ENCODE measurements at places on chromosomes 16 and 17.
A peak's percentile ranks its signal among the peaks of the same experiment; 100 is the strongest.

DNA sequence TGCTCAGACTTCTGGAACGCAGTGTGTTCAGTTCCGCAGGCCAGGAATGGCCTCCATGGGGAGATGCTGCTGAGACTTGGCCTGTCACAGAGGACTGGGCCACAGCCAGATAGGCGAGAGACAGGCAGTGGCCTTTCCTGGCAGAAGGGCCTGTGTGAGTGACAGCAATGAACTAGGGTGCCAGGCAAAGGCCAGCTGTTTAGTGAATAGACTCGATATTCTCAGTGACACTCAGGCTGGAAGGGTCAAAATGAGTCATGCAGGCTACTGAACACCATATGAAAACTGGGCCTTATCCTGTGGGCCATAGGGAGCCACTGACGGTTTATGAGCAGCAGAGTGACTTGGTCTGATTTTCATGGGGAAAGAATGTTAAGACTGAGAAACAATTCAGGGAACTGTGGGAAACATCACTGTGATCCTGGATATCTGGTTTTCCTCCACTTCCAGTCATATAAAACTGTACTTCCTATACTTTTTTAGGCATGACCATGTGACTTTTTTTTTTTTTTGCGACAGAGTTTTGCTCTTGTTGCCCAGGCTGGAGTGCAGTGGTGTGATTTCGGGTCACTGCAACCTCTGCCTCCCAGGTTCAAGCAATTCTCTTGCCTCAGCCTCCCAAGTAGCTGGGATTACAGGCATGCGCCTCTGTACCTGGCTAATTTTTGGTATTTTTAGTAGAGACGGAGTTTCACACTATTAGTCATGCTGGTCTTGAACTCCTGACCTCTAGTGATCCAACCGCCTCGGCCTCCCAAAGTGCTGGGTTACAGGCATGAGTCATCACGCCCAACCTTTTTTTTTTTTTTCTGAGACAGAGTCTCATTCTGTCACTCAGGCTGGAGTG is 5.2 kb upstream of the NUBP1 start:
- DNase-seq: no peak

- DNase-seq: no peak
These were observed 60.5 kb downstream of the TRIM37 start for GRCh38 chr17:59046192-59046591.

GRCh38 chr16:4347010-4347409 is 4.1 kb downstream of the PAM16 start:
- DNase-seq: no peak

DNA sequence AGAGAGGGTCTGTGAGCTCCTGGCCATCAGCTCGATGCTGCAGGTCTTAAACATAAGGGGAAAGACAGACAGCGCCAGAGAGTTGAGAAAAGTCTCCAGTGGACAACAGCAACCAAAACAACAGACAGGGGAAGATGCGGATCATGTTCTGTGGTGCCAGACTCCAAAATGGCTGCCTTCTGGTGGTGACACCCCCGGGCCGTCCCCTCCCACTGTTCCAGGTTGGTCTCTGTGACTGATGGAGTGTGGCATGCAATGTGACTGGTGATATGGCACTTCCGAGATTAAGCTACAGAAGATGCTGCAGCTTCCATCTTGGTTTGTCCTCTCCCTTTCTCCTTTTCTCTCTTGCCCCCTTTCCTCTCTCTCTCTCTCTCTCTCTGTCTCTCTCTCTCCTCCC is 40.4 kb upstream of the RBFOX3 start:
- no peak for DNase-seq

- no peak for DNase-seq
These were observed 61.9 kb downstream of the MEAK7 start for GRCh38 chr16:84442416-84443145.

GRCh38 chr17:70298929-70299531 is 129.7 kb downstream of the KCNJ2 start:
- no peak for DNase-seq

GRCh38 chr17:51188271-51188833 is 22.1 kb downstream of the NME2 start:
- no peak for DNase-seq

DNA sequence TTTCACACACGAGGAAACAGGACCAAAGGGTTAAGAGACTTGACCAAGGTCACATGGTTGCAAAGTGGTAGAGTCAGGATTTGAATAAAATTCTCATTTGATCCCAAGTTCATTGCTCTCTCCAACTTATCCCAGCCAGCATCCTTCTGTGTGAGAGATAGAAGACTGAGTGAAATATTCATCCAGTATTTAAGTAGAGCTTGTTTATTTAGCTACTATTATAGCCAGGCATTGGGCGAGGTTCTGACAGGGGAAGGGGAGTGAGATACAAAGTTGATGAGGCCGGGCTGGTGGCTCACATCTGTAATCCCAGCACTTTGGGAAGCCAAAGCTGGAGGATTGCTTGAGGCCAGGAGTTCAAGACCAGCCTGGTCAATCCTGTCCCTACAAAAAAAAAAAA is 4.4 kb downstream of the ITGAL start:
- DNase-seq: no peak

DNA sequence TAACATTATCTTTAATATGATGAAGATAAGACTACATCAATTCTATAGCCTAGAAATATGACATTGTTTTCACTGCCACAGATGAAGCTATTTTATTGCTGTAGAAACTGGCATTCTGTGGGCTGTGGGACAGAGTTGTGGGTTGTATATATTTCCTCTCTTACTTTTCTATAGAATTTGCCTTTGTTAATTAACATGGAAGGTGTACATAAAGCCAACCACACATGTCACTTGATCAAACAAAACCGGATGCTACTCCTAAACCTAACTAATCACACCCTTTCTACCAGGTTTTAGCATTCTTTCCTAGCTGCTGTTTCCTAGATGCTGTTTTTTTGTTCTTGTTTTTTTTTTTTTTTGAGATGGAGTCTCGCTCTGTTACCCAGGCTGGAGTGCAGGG is 81.2 kb upstream of the ATP2A3 start:
- DNase-seq: no peak

DNA sequence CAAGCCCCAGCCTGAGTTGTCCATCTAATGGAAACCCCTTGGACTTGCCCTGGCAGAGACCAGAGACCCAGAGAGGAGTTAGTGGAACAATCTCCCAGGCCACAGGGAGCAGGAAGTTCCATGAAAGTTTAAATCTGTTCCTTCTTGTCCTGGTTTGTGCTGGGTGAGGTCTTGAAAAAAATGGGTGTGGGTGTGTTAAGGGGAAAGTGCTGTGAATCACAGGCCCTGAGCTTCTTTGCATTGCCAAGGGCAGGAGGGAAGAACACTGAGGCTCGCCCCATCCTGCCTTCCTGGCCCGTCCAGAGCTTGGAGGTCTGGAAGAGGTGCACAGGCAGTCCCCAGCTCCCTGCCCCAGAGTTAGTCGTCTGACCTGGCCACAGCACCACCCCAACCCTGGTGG is 2.3 kb downstream of the ADORA2B start:
- no peak for DNase-seq

DNA sequence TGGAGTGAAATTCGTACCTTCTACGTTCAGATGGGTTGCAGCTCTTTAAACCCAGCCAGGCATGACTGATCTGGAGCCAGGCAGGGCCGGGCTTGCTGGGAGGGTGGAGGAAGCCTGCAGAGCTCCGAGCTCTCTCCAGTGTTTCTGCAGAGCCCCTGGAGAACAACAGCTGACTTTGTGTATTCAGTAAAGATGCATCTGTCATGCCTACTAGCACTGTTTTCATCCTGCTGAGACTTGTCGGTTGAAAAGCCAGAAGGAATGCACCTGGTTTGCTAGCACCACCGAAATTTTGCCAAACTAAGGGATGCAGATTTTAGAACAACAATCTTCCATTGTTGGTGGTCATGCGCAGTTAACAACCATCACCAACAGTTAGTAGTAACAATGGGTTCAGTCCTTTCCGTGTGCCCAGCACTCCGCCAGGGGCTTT is 22.4 kb upstream of the SCNN1B start:
- peak; percentile 75 for DNase-seq

DNA sequence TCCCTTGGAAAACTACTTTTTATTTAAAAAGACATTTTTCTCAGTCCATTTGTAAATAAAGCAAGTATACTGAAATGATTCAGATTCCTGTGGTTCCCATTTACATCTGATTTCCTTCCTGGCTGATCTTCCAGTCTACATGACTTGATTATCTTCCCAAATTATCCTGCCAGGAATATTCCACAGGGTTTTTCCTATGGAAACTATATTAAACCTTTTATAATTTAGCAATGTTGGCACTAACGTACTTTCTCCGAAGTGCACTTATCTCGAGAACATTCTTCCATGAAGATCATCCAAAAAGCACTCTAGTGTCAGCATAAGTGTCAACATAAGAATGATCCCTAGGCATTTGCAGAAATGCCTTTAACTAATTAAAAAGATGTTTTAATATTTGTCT is 347.7 kb upstream of the KIF2B start:
- no peak for DNase-seq

- peak; percentile 33 for DNase-seq
These were observed 1.9 kb upstream of the SNAI3 start for GRCh38 chr16:88688013-88688778.

DNA sequence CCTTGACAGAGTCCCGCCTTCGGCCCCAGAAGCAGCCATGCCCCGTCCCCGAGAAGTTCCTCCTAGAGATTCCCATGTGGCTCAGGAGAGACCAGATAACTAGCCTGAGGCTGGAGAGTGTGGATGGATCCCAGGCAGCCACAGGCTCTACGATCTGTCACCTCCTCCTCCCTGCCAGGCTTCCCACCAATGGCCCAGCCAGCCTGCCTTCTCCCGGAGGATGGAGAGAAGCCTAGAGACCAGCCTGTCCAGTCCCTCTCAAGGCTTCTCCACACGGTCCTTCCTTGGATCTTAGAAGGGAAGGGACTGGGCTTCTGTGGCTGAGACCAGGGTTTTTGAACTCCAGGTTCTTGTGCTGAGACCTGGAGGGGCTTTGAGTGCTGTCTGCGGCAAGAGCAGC is 1.6 kb upstream of the SMTNL2 start:
- no peak for DNase-seq

- no peak for DNase-seq
These were observed 42.7 kb downstream of the XPO6 start for GRCh38 chr16:28168991-28169554.

DNA sequence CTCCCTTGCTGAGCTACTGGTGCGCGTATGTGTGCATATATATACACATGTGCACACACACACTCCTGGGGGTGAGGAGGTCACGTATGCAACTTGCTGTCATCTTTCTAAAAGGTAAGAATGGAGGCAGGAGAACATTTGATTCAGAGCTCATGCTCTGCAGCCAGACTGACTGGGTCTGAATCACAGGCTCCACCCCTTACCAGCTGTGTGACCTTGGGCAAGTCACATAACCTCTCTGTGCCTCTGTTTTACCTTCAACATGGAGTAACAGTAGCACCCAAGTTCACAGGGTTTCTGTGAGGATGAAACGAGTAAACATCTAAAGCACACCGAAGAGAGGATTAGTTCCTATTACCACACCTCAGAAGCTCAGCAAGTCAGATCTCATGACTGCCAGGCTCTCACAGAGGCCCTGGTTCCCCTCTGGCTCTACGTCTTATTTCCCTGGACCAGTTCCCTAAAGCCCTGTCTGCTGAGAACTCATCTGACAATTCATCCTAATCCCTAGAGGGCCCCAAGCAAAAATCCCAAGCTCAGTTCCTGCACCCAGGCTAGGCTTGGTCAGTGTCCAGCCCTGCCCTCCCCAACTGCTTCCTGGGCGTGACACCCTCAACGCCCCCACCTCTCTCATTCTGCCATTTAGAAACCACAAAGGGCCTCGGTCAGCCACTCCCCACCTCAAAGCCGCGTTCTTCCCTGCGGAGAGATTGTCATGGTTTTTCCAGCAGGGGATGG is 28.7 kb downstream of the ABR start:
- no peak for DNase-seq

DNA sequence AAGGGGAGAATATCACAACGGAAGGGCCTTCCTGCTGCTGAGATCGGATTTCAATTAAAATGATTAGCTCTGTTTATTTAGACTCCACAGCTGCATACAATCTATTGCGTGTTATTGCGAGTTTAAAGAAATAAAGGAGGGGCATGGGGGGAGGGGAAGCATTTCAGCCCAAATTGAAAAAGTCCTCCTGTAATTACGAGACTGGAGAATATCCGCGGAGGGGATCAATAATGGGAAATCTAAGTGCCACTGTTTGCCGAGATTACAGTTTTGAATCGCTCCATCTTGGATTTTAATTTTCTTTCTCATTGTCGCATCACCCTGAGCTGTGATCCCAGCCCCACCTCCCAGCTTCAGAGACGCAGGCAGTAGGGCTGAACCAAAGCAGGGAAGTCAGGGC is 15.7 kb upstream of the RPL38 start:
- DNase-seq: peak; percentile 71

DNA sequence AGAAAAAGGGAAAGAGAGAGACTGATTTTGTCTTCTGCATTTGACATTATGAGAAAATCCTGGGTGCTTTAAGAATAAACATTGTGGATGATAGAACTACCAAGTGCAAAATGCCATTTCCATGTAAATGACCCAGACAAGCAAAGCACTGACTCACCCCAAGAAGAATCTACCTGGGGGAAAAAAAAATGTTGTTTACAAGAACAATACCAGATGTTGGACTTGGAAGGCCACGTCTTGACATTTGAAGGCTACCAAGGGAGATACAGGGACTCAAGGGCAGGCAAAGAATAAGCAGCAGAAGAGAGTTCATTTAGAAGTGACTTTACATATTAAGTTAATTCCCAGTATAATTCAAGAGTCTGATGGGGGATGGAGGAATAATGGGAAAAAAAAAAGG is 125.3 kb downstream of the TMEM114 start:
- DNase-seq: no peak

DNA sequence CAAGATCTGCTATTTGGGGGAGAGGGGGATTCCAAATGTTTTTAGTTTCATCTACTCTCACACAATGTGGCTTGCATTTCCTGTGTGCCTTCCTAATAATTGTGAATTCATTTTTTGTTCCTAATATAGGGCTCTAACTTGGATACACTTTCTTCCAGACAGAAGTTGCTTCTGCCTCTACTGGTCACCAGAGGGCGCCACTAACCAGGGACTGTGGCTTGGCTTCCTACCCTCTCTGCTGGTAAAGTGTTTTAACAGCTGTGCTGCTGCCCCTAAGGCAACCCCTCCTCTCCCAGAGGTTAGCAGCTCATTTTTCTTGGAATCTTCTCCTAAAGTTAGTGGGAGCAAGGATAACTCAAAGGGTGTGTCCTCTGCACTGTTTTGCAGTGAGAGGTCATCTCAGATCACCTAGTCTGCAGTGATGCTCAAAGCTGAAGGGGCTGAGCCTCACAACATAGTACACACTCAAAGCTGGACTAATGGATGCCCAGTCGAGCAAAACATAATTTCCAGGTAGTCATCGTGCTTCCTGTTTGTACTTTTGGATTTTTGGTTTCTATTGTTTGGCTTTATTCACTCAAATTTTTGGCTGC is 5.0 kb upstream of the PRSS54 start:
- DNase-seq: no peak

DNA sequence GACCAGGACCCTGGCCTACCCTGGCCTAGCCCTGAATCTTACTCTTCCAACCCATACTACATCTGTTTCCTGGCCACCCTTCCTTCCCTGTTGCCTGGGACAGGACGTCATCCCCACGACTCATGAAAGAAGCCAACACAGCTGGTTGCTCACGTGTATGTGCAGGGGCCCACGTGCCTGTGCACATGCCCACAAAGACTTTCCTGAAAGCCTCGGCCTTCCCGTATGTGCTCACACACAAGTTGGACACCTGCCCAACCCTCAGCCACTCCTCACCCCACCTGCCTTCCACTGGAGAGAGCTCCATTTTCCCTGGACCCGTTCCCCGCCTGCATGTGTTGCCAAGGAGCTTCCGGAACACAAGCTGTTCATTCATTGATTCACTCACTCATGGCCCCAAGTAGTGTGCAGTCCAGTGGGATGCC is 7.0 kb downstream of the PLXDC1 start:
- peak; percentile 91 for DNase-seq
